HT-29 (cell line): ENCODE measurements at places on chromosomes 1 and 21.

- no peak for DNase-seq
These were observed 107.9 kb downstream of the S1PR1 start for GRCh38 chr1:101344745-101345144.

DNA sequence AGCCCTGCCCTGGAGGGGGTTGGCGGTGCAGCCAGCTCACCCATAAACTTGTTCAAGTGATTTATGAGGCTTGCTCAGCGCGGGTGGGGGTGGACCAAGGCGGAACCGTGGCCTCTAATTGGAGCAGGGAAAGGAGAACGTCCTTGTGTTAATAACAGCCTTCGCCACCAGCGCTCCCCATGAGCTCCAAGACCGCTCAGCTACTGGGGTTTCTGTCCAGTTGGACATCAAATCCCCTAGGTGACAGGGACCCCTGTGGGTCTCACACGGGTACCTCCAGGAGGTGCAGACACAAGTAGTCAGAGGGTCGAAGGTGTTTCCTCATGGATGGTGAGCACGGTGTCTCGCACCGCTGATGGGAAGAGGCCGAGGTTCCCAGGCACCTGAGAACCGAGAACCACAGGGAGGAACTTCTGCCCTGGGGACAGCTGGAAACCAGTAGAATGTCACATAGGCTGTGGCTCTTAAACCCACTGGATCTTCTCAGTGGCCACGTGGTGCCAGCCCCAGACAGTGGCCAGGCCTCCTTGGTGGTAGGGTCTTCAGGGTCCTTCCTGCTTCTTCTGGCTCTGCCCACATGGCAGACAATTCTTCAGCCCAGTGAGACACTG, 3.7 kb upstream of the ACTRT2 start:
- peak; percentile 10 for DNase-seq

DNA sequence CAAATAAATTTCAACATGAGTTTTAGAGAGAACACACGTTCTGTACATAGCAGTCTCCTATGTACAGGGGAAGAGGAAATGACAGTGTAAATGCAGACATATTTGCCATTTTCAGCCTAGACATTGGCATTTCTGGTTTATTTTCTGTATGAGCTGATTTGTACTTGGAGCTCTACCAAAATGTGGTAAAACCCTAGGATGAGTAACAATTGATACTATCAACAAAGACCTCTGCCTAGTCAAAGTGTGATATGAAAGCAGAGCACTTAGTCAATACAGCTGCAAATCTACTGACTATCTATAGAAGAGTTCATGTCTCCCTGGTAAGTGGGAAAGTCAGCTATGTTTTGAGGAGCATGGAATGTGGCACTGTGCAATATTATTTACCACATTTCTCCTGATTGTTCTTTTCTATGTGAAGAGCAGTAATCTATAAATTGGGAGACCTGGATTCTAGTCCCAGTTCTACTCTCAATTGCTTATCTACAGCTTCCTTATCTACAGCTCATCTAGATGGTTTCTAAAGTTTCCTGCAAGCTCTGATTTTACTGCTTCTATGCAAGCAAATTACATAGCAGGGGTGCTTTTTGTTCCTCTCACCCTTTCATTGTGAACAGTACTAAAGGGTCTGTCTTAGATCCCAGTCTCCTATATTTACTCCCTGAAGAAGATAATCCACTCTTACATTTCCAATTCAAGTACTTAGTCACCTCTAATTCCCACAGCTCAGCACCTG, 334.2 kb downstream of the NTNG1 start:
- no peak for DNase-seq

GRCh38 chr1:219945795-219946194, 17.4 kb upstream of the SLC30A10 start:
- no peak for DNase-seq

DNA sequence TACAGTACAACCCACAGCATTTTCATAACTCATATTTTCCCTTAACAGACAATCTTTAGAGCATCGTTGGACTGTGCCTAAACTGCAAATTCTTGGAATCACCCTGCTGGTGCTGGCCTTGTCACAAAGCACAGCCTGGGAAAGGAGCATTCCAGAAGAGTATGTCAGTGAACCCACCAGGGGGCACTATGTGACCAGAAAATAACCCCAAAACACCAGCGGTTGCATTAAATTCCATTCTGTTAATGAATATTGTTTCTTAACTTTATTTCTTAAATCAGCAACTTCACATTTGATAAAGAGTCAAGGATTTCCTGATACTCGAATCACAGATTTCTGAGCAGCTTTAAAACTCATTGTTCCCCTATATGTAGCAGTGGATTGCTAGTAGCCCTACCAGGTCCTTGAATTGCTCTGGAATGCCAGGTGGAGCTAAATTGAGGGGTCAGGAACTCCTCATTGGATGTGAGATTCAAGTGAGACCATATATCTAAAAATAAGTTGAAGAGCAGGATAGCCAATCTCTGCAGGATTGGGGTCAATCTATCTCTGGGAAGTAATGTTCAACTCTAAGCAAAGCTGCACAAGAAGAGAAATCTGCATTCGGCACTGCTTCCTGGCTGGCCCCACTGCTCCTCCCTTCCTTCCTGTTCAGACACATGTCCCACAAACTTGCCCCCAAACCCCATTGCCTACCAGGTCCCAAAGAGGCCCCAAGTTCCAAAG, 12.7 kb upstream of the RAB4A start:
- peak; percentile 90 for DNase-seq

DNA sequence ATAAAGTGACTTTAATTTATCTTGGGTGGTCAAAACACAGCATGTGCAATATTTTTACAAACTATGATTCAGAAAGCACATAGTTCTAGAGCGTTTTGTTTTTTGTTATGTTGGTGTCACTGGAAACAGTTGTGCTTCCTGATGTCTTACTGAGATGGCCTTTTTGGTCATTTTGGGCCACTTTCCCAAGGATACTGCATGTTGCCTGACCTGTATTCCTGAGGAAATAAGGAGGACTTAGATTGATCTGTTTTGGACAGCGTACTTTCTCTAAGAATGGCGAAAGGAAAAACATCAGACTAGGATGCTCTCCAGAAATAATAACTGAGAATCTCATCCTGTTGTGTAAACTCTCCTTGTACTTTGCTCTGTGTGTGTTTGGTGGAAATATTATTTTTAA, 451.2 kb downstream of the USP25 start:
- no peak for DNase-seq

DNA sequence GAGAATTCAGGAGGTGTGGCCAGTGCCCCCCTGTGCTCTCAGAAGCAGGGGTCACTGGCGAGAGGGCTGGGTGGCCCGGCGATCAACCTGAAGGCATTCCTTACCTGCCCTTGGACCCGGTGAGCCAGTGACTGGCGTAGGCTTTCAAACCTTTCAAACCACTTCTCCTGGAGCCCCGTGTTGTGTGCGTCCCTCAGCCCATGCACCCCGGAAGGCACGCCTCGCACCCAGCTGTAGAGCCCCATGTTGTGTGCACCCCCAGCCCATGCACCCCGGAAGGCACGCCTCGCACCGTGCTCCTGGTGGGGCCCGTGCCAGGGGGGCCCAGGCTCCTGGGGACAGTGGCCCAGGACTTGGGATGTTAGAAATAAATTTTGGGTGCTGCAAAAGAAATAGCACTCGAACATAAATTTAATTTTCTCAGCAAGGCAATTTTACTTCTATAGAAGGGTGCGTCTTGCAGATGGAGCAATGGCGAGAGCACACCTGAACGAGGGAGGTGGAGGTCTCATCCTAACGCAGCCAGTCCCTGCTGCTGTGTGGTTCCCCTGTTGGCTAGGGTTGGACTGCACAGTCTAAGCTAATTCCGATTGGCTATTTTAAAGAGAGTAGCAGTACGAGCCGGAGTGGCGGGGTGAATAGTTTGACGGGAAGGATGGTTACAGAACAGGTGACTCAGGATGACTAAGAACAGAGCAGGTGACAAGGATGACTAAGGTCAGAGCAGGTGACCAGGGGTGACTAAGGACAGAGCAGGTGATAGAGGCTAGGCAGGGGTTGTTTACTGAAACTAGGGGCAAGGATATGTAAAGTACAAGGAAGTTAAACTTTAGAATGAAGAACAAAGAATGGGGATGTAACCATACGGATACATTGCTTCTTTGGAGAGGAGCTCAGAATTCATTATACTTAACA, 47.4 kb downstream of the PRKCZ start:
- DNase-seq: no peak

DNA sequence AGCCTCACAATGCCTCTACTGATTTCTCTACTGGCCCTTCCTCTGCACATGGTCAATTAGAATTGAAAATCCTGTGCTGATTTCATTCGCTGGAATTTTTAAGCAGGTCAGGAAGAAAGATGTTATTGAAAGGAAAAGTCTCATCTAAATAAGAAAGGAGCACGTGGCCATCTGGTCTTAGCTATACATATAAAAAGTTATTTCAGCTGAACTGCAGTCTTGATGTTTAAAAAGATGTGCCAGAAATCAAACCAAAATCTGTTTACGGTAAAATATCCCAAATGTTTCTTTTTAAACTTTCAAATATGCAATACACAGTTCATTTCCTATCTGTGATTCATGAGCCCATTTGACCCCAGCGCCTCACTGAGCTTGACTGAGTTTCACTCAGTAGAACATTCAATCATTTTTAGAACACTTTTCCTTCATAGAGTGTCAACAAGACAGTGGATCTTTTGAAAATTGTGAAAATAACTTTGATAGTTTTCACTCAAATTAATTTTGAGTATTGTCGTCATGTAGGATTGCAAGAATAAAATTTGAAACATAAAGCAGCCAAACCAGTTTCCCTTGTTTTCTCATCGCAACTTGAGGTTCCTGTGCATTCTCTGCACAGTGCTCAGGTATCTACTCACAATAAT, 293.6 kb downstream of the PTPRC start:
- peak; percentile 81 for DNase-seq

GRCh38 chr1:59150577-59151386, 146.1 kb upstream of the FGGY start:
- peak; percentile 19 for DNase-seq

- DNase-seq: no peak
These were observed 94.6 kb downstream of the KCNJ15 start for GRCh38 chr21:38351176-38351959.

GRCh38 chr1:155976062-155976912, 2.1 kb downstream of the ARHGEF2 start:
- DNase-seq: peak; percentile 42

- no peak for DNase-seq
These were observed 199.3 kb downstream of the CAMTA1 start for GRCh38 chr1:6984536-6984935.

DNA sequence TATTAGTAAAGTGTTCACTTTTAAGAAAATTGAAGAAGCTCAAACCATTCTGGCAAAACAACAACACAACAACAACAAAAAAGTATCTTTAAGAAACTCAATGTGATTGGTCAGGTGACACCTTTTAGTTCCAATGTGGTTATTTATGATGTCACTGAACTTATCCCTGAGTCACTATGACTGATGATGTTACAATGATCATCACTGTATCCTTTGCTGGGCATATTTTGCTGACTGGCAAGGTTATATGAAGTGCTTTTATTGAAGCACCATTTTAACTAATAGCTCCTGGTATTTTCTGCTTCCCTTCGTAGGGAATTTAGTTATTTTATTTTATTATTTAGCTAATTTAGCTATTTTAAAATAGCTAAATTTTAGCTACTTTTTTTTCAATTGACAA, at the start of gene TEX50:
TEX50 (plus strand) TSS at position 223 of the 400 bp plus-strand sequence. CDS start 184 bp downstream, outside the sequence.
- no peak for DNase-seq

DNA sequence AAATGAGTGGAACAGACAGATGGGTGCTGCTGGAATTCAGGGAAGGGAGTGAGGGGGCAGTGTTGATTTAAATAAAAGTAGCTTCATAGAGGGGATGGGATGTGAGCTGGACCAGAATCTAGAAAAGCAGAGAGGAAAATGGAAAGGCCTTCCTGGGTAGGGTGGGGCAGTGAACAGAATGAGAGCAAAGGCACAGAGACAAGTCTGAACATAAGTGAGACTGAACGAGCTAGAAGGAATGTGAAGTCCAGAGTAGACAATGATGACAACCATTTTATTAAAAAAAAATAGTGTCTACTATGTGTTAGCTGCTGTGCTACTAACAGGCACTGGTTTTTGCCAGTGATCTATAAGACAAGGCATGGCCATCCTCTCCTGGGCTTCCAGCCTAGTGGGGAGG, 36.0 kb downstream of the ELK4 start:
- no peak for DNase-seq

GRCh38 chr1:56399795-56400194, 179.6 kb downstream of the PLPP3 start:
- no peak for DNase-seq

DNA sequence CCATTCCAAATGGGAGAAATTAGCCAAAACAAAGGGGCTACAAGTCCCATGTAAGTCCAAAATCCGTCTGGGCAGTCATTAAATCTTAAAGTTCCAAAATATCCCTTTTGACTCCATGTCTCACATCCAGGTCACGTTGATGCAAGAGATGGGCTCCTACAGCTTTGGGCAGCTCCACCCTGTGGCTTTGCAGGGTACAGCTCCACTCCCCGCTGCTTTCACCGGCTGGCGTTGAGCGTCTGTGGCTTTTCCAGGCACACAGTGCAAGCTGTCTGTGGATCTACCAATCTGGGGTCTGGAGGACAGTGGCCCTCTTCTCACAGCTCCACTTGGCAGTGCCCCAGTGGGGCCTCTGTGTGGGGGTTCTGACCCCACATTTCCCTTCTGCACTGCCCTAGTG, 130.2 kb downstream of the TPR start:
- peak; percentile 49 for DNase-seq

DNA sequence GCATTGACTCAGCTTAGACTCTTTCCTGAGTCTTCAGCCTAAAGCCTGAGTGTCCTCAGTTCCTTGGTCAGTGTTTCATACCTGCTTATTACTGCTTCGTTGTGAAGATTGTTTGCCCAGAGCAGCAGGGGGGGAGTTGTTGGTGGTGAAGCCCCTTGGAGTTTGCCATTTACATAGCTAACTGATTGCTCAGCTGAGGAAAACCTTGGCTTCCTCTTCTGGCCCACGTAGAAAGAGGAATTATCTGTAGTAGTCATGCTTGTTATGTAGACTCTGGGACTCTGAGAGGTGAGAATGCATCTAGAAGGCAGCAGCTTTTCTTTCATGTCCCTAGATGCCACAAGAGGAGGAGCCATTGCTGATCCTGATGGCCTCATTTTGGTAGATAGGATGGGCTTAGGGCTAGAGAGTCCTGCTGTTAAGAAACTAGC, 125.9 kb downstream of the MAST2 start:
- DNase-seq: no peak

GRCh38 chr21:16037421-16037955, 307.7 kb downstream of the USP25 start:
- DNase-seq: no peak

DNA sequence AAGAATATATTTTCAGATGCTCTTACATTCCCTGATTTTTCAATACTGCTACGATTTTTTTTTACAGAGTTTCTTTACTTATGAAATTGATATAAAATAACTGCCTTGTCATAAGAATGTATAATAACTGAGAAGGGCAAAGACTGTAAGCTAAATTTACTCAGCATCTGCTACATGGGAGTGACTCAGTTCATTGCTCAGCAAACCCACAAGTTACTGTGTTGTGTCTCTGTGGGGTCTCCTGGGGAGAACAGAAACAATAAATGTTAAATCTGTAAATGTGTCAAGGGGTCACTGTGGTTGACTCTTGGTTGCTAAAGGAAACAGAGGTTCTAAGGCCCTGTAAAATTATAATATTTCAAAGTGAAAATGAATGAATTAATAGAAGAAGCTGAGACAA, 210.3 kb upstream of the CACYBP start:
- no peak for DNase-seq
